ENCODE measurements at places on chromosomes 3 and 15.
A peak's percentile ranks its signal among the peaks of the same experiment; 100 is the strongest.

GRCh38 chr3:186280737-186281136, 81.3 kb downstream of the DGKG start:
- peak; percentile 4 for DNase-seq

DNA sequence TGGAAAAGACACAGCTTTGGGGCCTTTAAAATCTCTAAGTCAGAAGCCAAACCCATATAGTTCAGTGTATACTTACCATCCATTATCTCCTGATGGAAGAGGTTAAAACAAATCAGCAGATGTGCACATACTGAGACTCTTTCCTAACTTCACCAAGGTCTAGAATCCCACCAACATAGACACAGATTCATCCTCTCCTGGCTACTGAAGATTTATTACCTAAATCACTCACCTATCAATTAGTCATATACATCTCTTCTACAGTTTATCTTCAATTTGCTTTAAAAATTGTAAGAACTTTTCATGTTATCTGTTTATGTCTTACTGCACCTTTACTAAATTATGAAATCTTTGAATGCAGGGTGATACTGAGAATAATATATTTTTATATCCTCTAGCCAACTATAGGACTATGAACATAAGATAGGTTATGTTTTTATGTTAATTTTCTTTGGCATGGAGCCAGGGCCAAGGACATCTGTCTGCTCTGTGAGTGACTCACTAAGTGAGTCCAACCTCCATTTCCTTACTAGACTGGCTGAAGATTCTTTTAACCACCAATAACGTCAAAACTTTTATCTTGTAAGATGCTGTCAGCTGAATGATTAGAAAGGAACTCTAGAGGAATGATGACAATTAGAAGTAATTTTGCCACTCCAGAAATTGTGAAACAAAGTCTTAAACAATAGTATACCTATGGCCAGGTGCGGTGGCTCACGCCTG, 397.6 kb downstream of the FOXP1 start:
- DNase-seq: peak; percentile 39

- no peak for DNase-seq
Observed at GRCh38 chr3:184223946-184224345, 5.4 kb upstream of the VWA5B2 start.

GRCh38 chr15:77619883-77620282, 12.8 kb downstream of the LINGO1 start:
- DNase-seq: no peak

Measured in MV-4-11 (cell line).